Fibroblast of skin of right quadriceps (primary cell): ENCODE measurements at places on chromosomes 3 and 15.

DNA sequence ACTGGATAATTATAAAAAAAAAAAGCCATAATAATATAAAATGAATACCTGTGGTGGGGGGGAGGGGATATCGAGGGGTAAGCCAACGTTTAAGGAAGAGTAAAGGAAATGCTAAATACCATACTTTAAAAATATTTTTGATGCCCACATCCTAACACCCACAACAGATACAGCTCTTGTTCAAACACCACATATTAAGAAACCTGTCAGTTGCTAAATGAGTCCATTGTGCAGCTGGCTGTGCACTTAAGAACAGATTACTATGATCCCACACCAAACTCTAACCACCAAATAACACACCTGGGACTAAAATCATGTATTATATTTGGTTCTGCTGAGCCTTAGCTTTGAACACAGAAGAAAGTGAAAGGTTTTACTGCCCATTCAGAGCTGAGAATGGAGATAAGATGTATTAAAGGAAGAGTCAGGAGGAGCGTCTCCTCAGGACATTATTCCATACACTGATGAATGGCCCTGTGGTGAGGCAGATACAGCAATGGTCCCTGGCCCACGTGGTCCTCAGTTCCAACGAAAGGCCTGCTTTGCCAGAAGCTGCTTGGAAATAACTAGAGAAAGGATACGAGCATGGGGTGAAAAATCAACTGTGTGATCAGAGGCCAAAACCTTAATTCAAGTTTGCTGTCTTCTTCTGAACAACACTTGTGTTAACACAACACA lies 515.4 kb downstream of the FOXP1 start:
- DNase-seq: no peak

DNA sequence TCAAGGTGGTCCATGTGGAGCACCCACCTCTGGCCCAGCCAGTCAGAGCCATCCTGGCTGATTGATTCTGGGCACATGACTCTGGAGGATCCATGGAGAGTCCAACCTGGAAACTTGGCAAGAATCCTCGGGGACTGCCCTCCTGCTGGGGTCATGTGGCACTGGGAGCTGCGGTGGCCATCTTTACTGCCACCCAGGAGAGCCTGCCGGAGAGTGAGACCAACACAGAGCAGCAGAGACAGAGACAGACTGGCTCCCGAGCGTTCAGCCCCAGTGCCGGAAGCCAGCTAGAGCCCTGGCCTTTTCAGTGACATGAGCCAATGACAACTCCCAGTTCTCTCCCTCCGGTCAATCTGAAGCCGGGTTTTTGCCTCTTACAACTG lies 11.5 kb upstream of the GATA2 start:
- no peak for DNase-seq

DNA sequence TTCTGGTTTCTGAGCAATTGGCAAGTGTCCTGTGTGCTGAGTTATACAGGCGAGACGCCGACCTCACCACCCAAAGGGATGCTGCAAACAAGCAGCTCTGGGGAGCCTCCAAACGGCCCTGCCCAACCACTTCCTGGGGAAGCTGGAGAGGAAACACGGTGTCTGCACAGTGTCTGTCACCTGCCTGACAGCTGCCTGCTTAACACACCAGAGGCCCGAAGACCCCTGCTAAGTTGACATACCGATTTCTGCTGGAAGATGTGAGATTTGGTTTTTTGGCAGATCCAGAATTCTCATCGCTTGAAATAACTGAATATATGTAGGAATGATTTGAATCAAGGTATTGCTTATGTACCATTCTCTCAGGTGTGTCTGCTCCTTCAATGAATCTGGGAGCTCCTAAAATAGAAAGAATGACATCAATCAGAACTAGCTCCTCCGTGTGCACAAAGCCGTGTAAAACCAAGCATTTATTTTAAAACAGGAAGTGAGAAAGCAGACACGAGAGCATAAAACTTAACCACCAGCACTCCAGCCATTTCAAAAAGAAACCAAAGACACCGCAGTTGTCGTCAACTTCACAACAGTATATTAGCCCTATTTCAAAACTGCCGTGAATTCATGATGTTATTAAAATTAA lies 27.2 kb downstream of the LRRC2 start:
- peak; percentile 67 for DNase-seq

DNA sequence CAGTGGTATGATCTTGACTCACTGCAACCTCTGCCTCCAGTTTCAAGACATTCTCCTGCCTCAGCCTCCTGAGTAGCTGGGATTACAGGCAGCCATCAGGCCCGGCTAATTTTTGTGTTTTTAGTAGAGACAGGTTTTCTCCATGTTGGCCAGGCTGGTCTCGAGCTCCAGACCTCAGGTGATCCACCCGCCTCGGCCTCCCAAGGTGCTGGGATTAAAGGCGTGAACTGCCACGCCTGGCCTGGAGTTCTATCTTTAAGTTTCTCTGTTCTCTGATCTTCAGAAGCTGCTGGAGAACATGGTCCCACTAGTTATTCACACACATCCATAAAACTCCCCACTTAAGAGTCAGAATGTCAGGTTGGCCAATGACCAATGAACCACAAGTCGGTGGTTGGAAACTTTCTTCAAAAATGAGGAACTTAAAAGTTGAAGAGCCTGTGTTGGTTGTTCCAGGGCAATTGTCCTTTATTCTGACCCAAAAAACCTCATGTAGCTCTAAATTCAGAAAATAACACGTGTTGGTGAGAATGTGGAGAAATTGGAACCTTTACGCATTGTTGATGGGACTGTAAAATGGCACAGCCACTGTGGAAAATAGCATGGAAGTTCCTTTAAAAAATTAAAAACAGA lies 55.9 kb upstream of the PIK3CB start:
- no peak for DNase-seq

DNA sequence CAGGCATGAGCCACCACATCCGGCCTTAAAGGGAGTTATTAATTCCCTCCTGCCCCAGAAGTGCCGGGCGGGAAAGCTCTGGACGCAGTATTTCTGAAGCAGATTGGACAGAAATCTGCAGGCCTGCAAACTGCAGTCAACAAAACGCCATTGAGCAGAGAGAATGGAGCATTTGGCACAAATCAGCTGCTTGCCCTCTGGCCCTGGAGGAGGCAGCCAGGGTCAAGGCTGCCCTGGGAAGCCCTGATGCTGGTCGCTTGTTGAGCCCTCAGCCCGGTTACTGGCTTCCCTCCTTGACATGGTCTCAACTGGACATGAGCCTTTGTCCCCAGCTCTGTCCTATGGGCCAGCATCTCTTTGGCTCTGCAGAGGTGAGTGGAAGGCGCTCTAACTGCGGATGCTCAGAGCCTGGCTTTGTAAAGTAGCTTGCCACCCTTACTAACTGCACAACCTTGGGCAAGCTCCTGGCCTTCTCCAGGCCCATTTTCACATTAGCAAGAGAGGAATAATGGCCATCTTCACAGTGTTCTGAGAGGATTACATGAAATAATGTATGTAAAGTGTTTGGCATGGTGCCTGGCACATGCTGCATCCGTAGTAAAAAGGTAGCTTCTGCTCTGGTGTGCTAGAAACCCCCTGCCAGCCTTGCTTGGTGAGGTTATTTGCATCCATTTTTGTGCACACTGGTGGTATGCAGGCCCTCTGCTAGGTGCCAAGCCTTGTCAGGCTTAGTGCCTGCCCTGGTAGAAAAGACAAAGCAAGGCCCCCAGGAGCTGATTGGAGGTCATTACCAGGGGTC lies 4.1 kb downstream of the SEMA4B start:
- DNase-seq: no peak

DNA sequence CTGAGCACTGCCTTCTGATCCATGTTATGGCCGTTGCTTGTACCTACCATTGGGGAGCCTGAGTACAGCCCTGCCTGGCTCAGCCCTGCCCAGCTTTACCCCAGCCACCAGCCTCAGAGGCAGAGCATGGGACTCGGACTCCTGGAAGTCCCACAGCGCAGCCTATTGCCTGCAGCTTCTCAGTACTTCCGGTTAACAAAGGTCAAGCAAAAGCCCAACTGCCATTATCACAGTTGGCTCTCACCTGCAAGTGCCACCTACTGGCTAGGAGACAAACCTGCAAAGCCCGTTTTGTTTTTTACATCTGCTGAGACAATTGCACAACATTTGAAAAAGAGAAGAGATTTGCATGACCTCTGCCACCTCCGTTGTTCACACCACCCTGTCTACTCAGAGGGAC lies 1081.7 kb downstream of the NAALADL2 start:
- no peak for DNase-seq

DNA sequence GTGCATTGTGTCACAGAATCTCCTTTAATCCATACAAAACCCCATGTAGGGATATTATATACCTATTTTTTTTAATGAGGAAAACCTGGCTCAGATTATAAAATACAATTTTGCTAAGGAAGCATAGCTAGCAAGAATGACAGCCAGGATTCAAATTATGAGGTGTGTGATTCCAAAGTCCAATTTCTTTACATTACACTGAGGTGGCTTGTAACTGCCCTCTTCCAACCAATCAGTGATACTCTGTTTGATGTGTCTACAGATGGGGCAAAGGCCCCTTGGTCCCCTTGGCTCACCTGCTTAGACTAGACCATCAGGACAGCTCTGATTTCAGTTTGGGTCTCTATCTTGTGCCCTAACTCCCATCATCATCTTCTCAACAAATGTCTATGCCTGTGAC lies 120.3 kb upstream of the ADAMTS9 start:
- no peak for DNase-seq

DNA sequence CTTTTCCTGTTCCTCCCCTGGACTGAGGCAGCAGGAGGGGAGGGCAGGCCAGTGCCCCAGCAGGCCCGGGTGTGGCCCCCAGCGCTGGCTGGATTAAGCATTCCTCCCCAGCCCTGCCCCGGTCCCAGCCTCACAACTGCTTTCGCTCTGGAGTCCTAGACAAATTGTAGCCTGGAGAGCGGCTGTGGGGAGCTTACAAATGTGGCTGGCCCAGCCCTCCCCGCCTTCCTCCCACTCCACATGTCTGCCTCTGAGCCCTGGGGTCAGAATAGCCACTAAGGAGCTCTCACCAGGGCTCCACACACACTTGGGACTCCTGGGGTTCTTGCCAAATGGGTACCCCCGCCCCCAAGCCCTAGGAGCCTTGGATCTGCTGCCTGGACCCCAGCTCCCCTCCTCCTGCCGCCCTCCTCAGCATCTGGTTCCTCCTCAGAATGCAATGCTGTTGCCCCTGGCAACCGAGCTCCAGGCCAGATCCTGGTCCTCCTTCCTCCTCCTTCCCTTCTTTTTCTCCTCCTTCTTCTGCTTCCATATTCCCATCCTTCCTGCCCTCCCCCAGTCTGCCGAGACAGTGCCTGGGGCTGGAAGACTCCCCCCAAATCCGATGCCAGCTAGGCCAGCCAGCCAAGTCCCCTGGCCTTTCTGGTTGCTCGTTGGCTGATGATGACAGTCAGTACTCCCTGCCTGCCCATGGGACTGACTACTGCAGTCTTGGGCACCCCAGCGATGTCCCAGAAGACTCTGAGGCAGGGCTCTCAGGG lies 91.1 kb downstream of the LINGO1 start:
- peak; percentile 35 for DNase-seq

- peak; percentile 46 for DNase-seq
Observed at GRCh38 chr3:74592359-74592758, 22.1 kb downstream of the CNTN3 start.

- DNase-seq: no peak
Observed at GRCh38 chr3:114151091-114151490, 27.8 kb downstream of the DRD3 start.

DNA sequence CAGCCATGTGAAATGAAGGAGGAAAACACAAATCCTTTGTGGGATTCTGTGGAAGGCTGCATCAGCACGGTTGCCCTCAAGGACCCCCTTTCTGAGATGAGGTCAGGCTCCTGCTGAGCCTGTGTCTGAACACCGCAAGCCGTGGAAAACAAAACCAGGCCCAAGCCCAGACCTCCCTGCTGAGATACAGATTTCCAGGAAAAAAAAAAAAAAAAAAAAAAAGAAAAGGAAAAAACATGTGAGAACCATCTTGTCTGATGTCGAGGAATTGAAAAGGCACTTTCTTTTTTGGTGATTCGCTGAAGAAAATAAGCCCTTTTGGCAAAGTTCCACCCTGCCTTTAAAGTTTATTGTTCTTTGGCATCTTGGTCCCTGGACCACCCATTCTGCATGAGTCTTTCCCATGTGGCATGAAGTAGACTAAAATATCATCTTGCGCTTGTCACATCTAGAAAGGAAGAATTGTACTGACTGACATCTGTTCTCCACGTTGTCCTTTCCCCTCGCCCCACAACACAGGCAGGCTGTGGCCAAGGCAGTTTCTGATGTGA lies 117.6 kb downstream of the CHST2 start:
- peak; percentile 60 for DNase-seq

GRCh38 chr3:11088831-11089230 lies 65.5 kb upstream of the HRH1 start:
- DNase-seq: no peak

DNA sequence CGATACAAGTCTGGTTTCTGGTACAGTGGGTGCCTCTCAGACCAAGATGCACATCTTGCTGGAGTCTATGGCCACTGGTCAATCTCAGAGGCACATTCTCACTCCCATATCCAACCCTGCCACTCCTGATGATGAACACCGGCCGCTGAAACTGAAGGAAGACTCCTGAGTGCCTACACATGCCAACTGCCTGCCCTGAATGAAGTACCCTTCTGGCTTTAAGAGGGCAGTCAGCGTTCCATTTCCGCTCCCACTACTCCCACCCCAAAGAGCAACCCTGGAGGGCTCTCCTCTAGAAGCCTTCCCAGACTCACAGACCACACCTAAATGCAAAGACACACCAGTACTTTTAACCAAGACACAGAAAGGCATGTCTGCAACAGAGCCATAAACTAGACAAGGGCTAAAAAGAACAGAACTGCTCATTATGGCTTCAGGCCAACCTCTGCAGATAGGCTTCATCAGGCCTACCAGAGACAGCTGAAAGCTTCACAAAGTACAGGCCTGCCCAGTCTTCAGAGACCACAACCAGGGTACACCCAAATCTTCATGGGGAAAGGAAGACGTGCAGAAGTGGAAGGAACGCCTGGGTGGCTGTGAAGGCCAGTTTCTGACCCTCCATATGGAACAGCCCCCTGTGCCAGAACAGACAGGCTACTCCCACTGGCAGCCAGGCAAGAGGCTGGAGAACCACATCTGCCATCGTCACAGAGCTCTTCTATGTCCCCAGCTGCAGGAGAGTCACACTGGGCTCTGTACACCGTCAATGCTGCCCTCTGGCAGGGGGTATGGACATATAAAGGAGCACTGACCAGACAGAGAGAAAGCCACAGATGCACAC lies 14.3 kb downstream of the ANP32A start:
- no peak for DNase-seq

DNA sequence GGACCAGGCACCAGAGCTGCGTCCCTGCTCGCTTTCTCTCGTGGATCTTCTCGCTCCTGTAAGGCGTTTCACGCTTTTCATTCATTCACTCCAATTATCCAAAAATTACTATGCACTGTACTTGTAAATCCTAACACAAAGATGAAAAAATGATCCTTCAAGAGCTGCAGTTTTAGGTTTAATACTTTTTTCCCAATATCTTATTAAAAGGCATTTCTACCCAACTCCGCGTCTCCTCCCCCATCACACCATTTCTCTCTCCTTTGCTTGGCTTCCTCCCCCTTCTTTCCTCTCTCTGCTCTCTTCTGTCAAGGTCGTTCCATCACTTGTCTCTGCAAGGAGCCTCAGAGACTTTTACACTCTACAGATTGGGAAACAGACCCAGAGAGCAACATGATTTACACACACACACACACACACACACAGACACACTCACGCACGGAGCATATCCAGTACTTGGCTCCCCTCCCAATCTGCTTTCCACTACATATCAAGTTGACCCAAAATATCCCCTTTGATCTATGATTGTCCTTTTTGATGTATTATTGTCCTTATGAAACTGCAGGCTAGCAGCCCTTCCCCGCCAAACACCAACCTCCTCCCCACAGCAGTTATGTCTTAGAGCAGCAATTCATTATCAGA lies 479 bp upstream of the CLDN1 start:
- DNase-seq: peak; percentile 31

GRCh38 chr15:99148851-99149276 lies 44.0 kb downstream of the SYNM start:
- no peak for DNase-seq

GRCh38 chr15:38487378-38487777 lies 33.5 kb downstream of the FAM98B start:
- DNase-seq: peak; percentile 34
